ENCODE measurements at places on chromosomes 7 and 10.

DNA sequence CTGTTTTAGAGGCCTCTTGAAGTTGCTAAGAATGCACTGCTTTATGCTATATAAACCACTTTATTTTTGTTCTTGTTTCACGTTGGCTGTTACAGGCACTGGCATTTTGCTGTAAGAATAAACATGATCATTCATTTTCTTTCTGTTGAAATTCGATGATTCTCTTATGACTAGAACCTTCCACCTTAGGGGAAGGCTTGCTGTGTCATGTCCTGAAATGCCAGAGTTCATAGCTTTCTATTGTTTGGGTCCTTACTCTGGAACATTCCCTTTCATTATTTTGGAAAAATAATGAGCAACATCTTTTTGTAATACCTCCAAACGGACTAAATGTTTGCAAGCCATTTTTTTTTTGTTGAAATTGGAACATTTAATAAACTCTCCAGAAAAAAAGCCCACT is 495.1 kb upstream of the POT1 start:
- DNase-seq = no peak

DNA sequence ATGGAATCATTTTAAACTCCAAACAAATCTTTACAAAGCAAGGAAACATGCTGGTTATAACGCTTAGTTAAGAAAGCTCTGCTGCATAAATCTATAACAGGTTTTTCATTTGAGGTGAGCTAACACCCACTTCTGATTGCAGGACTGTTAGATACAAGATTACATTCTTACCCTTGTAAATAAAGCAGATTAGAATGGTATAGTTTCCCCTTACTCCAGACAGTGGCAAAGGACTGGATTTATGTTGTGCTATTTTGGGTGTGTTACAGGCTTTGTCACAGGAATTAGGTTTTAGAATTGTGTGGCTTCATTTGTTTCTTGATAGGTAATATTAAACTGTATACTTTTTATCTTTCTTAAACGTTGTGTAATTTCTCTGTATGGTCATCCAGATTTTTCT is 487.6 kb downstream of the ZWINT start:
- no peak for DNase-seq

DNA sequence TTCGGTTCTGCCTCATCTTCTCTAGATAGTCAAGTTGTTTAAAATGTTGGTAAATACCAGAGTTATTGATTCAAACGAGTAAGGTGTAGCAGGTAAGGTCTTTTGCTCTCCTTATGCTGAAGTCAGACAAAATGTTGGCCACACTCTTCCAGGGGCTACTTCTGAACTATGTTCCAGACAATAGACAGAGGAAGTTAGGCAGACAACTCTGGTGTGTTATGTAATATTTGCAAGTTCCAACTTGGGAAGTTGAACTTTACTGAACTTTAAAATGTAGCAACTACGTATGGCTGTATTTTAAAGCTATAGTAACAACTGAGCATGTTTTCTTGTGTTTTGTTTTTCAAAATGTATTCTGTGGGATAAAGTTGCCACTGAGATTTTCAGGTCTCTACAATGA is 125.7 kb upstream of the NEBL start:
- no peak for DNase-seq

DNA sequence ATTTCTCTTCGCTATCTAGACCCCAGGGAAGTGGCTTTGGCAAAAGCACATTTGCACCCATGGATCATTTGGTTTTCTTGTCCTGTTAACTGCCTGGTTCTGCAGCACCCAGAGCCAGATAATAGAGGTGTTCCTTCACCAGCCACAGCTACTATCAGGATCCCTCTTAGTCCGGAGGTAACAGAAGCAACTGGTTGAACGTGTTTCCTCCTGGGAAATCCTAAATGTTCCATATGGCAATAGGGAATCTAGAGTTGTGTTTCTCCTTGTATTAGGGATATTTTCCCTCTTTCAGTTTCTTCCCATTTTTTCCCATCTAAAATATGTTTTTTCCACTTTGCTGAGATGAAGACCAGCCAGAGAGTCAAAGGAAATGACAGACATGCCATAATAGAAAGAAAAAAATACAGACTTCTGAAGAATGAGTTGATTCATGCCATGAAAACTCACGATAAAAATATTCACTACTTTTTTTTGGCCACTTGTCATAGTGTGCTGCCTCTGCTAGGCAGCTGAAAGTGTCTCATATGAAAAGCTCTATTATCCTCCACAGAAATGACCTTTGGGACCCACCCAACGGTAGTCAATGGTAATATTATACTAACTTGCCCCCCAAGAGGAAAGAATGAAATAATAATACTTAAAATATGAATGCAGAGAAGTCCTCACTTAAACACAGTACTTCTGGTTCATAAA is 472.8 kb downstream of the KCNMA1 start:
- DNase-seq = peak; percentile 87

DNA sequence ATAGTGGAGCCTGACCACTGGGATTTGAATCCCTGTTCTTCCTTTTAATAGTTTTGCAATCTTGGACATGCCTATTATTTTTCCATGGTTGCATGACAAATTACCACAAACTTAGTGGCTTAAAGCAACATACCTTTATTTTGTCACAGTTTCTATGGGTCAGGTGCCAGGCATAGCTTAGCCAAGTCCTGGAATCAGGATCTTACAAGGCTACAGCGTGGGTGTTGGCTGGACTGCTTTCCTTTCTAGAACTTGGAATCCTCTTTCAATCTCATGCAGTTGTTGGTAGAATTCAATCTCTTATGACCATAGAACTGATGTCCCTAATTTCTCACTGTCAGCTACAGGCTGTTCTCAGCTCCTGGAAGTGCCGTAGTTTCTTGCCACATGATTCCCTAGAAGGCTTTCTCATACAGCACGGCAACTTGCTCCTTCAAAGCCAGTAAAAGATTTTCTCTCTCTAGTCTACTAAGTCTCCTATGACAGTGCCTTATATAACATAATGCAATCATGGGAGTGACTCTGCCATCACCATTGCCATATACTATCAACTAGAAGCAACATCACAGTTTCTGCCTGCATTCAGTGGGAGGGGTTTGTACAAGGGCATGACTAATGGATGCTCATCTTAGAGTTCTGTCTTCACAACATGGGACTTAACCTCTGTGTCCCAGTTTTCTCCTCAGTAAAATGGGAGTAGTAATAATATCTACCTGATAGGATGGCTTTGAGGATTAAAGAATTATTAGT is 243.4 kb upstream of the FZD1 start:
- DNase-seq = no peak

DNA sequence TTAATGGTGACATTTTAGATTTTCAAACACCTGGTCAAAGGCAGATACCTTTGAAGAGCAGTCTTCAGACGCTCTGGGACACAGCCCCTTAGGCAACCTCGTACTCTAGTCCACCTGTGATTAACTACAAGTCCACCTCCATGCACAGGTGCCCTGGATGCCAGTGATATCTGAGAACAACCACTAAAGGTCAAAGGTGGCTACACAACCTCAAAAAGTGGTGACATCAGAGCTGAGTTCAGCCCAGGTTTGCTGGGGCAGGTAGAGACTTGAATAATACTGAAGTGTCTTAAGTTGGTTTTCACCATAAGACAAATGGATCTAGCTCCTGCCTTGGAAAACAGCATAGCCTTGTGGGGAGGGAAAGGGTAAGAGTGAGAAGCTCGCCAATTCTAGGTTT is 143.4 kb upstream of the ADO start:
- DNase-seq = no peak

GRCh38 chr7:13290975-13291374 is 603.5 kb downstream of the ARL4A start:
- DNase-seq = no peak

DNA sequence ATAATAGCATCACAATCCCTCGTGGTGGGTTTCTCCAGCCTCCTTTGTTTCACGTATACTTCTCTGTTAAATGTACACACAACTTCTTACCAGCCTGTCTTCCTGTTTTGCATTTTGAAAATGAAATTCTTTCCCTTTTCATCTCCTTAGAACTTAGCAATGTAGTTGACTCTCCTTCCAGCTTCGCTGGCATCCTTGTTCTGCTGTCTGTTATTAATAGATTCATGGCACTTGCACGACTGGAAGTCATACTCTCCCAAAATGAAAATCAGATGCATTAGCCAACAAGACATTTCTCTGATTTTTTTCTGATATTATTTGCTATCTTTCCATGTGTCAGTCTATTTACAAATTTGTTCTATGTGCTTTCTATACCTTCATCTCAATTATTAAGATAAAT is 3.0 kb upstream of the CREB3L2 start:
- no peak for DNase-seq

- DNase-seq = no peak
These were observed 28.3 kb downstream of the CCDC3 start for GRCh38 chr10:12973149-12973718.

- no peak for DNase-seq
These were observed 63.4 kb upstream of the DDC start for GRCh38 chr7:50628434-50629084.

DNA sequence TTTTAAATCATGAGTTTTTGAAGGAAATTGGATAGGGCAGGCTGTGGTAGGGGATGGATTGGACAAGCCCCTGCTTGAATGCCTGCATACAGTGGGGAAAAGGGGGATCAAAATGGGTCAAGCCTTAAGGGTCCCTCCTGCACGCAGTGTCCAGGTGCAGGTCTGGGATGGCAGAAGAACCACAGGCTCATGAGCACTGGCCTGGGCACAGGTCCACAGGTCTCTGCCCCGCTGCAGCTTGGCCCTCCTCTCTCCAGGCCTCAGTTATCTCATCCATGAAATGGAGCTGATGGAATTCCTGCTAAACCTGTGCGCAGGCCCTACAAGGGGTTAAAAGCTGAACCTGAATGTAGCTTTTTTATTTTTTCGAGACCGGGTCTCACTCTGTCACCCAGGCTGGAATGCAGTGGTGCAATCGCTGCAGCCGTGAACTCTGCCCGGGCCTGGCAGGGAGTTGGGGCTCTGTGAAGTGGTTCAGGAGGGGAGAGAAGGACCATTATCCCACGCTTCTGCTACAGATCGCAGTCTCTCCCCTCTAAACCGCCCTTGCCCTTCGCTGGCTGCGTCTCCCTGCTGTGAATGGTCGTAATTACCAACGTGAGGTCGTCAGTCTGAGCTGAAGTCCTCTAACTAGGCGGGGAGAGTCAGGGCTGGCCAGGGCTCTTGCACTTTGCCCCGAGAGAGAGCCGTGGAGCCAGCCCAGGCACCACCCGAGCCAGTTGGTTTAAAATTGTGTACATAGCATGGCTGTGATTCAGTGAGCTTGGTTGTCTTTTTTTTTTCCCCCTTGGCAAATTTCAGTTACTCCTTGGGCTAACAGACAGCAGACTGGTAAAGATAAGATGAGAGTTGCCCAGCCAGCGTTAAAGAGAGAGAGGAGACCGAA is 77.5 kb upstream of the GTF2I start:
- no peak for DNase-seq
